ENCODE measurements at places on chromosomes 4 and X. TPM values are rescaled to one million over a fixed set of nuclear protein-coding genes. Genes with fewer than 3 reads are reported as not detected.

DNA sequence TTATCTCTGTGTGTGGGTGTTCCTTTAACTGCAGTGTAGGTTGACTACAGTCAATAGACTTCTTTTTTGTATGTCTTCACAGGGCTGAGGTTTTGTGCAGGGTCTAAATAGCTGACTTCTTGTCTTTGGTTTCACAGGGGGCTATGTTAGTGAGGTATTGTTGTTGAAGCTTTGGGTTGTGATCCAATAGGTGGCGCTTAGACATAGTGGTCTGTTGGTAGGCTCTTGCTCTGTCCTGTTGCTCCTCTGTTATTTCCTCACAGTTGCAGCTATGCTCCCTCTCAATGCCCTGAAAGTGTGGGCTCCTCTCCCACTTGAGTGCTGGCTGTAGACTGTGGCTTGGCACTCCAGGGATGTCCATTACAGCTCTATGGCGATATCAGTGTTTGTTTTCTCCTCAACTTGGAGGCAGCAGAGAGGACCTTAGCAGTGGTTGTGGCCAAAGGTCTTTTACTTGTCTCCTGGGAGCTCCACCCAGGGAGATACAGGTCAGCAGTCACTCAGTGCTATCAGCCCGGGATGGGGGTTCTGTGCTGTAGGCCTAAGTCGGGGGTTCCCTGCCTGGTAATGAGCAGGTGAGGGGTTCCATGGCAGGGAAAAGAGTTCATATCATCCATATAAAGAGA is 14.0 kb downstream of the POF1B start:
- DNase-seq = no peak

The SULT1B1 gene
- 0.17 TPM for total RNA-seq

The P2RY8 gene
- under 0.01 TPM for total RNA-seq

DNA sequence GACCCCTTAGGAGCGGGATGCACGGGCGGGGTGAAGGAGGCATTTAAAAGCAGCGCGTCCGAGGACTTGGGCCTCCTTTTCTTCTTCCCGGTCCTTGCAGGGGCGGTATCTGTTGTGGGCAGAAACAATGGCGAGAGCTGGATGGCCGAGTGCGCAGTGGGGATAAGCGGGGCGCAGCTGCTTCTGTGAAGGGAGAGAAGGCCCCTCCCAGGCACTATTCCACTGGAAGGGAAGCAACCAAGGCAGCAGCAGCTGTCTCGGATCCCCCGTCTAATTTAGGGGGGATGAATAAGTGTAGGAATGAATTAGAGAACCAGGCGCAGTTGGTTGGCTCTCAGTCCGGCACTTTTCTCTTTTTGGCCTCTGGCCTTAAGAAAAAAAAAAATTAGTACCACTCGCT is 995 bp downstream of the SMARCA5 start:
- DNase-seq = peak; percentile 83

The RENBP gene
- 0.40 TPM for total RNA-seq

DNA sequence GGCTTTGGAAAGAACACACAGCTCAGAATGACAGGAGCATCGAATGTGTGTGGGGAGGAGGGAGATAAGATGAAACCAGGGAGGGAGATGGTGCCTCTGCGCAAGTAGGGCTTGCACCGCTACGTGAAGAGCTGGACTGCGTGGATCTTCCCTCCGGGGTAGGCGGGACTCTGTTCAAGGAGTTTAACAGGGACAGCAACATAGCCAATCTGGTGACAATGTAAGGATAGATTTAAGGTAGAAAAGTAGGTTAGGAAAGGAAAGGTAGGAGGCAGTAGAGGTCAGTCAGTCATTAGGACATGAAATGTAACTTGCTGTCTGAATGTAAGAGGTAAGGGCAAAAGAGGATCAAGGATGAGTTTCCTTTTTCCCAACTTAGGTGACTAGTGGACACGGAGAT is 152.5 kb downstream of the DCTD start:
- DNase-seq = no peak

DNA sequence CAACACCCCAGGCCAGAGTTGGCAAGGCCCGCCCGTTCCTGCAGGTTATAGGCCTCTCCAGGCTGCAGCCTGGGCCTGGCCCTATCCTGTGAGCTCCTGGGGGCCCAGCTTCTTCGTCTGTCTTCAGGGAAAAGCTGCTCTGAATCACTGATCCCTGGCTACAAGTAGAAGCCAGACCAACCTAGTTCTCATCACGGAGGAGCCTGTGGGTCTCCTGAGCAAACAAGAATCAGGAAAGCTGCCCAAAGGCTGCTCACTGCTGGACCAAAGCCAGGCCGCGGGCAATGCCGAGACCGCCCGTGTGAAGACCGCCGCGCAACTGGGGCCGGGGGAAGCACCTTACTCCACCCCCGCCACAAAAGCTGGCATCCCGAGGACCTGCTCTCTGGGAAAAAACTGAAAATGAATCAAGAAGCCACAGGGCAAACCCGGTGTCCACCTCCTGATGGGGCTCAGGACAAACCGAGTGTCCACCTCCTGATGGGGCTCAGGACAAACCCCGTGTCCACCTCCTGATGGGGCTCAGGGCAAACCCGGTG is 12.8 kb downstream of the CTBP1 start:
- no peak for DNase-seq

The TMSB15B gene
- total RNA-seq = 8.1 TPM

DNA sequence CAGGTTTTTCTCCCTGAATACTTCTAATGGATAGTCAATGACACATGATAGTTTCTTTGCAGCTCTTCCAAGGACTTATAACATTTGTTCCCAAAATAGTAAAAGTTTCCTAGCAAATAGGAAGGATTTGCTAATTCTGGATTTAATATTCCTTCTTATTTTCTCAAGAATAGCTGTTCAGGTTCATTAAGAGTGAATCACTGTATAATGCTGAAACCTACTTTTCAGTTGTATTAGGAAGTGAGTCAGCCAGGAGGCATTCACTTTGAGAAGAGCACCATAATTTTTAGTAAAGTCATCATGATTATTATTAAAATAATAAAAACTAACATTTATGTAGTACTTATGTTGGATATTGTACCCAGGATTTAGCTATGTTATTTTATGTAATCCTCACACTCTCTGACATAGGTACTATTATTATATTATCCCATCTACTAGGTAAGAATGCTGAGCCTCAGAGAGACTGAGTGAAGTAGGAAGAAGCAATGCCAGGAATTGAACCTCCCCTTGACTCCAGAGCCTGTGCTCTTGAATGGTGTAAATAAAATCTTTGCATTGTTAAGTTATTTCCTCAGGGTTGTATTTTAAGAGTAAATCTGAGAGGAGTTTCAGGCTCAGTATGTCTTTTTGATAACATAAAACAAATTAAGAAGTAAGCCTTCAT is 114.8 kb downstream of the REELD1 start:
- peak; percentile 80 for DNase-seq

DNA sequence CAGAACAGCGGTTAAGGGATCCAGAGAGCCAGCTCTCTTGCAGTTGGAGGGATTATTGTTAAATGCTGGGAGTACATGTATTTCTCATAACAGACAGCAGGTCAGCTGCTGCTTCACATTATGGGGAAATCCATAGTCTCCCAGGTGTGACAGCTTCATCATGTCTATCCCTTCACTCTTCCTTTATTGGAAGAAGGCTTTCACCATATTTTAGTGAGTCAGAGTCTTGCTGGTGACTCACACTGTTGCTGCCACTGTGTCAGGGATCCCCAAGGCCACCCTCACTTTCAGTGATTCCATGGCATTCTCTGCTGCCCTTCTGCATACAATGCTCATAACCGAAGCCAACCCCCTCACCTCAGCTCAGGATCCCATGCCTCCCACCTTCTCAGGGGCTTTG is 32.9 kb upstream of the PAGE5 start:
- no peak for DNase-seq

GRCh38 chr4:54780149-54780495 is 122.4 kb downstream of the KIT start:
- no peak for DNase-seq

GRCh38 chr4:8818063-8818881 is 53.4 kb downstream of the HMX1 start:
- no peak for DNase-seq

The STPG2 gene
- not detected for total RNA-seq

- DNase-seq = no peak
These were observed 78.5 kb downstream of the MSN start for GRCh38 chrX:65745992-65746391.

The PWWP3B gene
- total RNA-seq = 16.7 TPM

DNA sequence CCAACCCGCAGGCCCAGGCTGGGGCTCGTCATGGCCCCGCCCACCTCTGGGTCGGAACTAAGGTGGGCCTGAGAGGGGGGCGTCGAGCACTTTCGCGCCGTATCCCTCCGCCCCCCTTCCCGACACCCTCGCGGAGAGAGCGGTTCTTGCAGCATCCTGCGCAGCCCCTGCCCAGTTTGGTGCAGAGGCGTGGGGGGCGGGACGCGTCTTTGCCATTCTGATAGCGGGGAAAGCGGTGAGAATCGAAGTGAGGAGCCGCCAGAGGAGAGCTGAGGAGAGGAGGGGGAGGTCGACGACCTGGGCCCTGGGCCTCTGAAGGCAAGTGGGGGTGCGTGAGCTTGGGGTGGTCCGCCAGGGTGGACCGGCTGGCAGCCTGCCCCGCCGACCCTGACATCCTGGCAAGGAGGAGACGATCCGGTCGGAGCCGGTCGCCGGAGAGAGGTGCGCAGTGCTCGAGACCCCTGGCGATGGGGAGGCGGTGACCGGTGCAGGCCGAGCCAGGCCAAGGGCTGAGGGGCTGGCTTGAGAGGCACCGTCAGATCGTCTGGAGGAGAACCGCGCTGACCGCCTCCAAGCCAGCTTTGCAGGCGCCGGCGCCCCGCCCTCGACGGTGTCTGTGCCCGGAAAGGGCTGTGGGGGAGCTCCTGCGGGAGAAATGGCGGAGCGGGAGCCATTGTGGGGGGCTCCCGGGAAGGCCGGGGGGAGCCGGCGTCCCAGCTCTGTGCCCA is 25.5 kb downstream of the GPRASP3 start:
- DNase-seq = no peak

The RNF128 gene
- 0.26 TPM for total RNA-seq

DNA sequence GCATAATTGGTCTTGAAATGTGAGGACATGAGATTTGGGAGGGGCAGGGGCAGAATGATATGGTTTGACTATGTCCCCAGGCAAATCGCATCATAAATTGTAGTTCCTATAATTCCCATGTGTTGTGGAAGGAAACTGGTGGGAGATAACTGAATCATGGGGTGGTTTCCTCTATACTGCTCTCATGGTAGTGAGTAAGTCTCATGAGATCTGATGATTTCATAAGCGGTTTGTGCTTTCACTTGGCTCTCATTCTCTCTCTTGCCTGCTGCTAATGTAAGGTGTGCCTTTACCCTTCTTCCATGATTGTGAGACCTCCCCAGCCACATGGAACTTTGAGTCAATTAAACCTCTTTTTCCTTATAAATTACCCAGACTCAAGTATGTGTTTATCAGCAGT is 2595.9 kb downstream of the PCDH7 start:
- no peak for DNase-seq

The SH2D1A gene
- not detected for total RNA-seq

GRCh38 chr4:3403348-3403906 is 38.3 kb upstream of the HGFAC start:
- no peak for DNase-seq

GRCh38 chr4:100367451-100367850 is 150.4 kb downstream of the EMCN start:
- no peak for DNase-seq

DNA sequence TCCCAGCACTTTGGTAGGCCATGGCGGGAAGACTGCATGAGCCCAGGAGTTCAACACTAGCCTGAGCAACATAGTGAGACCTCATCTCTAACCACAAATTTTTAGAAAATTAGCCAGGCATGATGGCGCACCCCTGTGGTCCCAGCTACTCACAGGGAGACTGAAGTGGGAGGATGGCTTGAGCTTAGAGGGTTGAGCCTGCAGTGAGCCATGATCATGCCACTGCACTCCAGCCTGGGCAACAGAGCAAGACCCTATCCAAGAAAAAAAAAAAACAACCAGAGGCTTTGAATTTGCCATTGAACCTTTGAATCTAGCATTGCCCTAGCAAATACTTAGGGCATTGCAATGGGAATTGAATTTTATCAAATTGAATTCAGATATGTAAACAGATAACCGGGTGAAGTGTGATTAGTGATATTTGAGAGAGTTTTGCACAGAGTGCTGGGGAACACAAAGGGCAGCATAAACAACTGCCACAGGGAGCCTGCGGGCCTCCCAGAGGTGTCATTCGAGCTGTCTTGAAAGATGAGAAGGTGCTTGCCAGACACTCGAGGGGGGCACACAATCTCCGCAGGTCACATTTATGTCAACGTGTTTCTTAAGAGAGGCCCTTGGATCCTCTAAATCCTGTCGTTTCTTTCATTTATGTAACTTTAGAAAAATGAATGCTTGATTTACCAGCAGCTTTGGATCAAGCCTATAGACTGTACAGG is 200.3 kb downstream of the AASDH start:
- no peak for DNase-seq

DNA sequence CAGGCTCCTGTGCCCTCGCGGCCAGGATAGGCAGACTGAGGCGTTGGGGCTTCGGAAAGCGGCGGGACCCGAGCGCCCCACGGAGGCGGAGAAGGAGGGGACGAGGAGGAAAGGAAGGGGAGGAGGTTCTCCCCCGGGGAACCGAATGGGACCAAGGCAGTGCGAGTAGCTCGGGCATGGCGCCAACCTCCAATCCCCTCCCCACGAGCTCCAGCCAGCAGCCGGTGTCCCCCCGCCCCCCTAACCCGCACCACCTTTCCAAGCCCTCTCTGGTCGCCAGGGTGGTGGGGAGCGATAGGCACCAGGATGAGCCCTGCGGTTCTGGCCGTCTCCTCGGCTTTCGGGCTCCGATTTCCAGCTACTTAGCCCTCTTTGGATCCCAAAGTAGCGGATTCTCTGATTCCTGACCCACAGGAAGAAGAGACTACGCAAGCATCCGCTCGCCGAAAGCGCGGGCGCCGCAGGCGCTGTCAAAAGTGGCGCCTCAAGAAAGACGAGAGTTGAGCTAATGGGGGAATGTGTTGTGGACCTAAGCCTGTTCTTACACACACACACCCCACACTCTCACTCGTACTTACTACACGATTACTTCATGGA is 15.2 kb upstream of the ZIC3 start:
- DNase-seq = no peak

GRCh38 chrX:154398668-154399526 is 720 bp downstream of the RPL10 start:
- peak; percentile 79 for DNase-seq

GRCh38 chr4:64882311-64883086 is 473.2 kb upstream of the TECRL start:
- no peak for DNase-seq

- peak; percentile 86 for DNase-seq
These were observed at the start of gene WWC2 for GRCh38 chr4:183098723-183099536. Gene WWC2 (plus strand): TSS chr4:183099257. CDS start chr4:183099492, 235 bp downstream.

The SLC26A1 gene
- not detected for total RNA-seq

GRCh38 chr4:3349116-3349515 is 56.3 kb downstream of the RGS12 start:
- no peak for DNase-seq

GRCh38 chr4:4919927-4920326 is 60.5 kb downstream of the MSX1 start:
- DNase-seq = no peak

DNA sequence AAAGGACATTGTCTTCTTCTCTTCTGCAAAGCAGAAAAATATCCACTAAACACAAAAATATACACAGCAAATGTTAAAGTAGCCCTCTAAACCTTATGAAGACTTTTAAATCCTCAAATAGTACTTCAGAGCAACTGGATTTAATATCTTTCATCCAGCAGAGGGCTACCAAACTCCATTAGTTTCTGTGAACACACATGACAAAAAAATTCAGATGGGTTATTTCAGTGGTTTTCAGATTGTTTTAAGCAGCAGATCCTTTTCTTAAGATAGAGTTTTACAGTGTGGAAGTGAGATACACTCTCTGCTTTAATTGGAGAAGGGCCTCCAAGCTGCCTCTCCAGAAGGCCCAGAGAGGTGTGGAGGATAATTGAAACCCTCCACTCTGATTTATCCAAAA is 56.7 kb downstream of the ANK2 start:
- peak; percentile 65 for DNase-seq

The BEX2 gene
- 0.57 TPM for total RNA-seq

The CFAP99 gene
- not detected for total RNA-seq
